ENCODE measurements at places on chromosomes 5 and 9. TPM values are rescaled to one million over a fixed set of nuclear protein-coding genes. Genes with fewer than 3 reads are reported as not detected.
A peak's percentile ranks its signal among the peaks of the same experiment; 100 is the strongest.

PHF24 gene
- total RNA-seq: not detected

OTULINL gene
- total RNA-seq: 59.6 TPM

LYSMD3 gene
- 19.0 TPM for total RNA-seq

PCDHGB1 gene
- total RNA-seq: not detected

LCN2 gene
- not detected for total RNA-seq

CLIC3 gene
- 3.6 TPM for total RNA-seq

C9orf153 gene
- total RNA-seq: 0.34 TPM

GRCh38 chr9:18492612-18493011, 18.7 kb downstream of the ADAMTSL1 start:
- H3K27me3 ChIP-seq: no peaks in the 10 kb centered on the region
- DNase-seq: no peak
- H3K36me3 ChIP-seq: no peaks in the 10 kb centered on the region
- H3K4me1 ChIP-seq: no peaks in the 10 kb centered on the region
- H3K27ac ChIP-seq: no peak overlapping the region
- H3K4me3 ChIP-seq: no peak overlapping the region

DNA sequence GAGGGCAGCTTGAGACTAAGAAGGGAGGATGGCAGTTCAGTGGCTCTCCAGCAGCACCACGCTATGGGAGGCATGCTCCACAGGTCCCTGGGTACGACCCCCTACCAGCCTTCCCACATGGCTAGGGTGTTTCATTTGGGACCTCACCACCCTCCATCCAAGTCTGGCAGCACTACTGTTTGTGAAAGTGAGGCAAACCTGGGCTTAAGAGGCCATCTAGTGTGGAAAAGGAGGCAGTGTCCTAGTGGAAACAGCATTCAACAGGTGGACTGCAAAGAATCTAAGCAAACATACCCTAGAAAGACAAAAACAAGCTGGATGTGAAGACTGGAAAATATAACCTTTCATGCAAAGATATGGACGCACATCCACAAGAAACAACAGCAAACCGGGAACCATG, 4.8 kb upstream of the C5orf47 start:
- H3K36me3 ChIP-seq: no peaks in the 10 kb centered on the region
- H3K27me3 ChIP-seq: peaks cover 9% of the 10 kb centered on the region
- no peak for DNase-seq
- H3K27ac ChIP-seq: no peak overlapping the region
- no peaks in the 10 kb centered on the region for H3K4me1 ChIP-seq

DNA sequence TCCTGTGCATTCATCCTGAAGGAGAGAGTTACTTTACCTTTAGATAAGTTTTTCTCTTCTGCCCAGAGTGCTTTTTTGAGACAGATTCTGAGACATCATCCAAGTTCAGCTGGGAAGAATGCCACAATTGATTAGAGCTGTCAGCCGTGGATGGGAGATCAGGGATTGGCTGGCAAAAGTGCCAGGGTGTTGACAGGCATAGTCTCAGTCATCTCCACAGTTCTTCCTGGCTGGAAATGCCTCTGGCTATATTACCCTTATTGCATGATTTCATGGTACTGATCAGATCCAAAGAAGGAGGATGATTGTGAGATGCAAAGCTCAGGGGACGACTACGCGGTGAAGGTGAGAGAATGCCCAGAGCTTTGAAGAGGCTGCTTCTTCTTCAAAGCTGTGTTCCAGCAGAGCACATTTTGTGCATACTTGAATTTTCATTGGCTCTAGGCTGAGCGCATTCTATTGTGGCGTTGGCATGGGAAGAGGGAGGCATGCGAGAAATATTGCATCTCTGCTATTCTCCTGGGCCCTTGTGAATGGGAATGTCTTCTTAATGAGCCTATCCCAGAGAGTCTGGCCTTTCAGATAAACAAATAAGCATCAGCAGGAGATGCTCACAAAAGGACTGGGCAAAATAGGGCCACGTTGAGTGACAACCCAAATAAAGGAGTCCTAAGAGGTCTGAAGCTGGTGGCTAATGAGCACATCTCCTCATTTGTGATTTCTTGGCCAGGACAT, 82.1 kb downstream of the GRIA1 start:
- no peaks in the 10 kb centered on the region for H3K27me3 ChIP-seq

- no peaks in the 10 kb centered on the region for H3K27me3 ChIP-seq
- H3K4me1 ChIP-seq: peaks cover 47% of the 10 kb centered on the region
- no peak for DNase-seq
- no peak overlapping the region for H3K4me3 ChIP-seq
- H3K27ac ChIP-seq: no peak overlapping the region
Measured at GRCh38 chr5:78287833-78288232, 6.7 kb downstream of the AP3B1 start.

GRCh38 chr9:87601176-87601575, 103.5 kb downstream of the DAPK1 start:
- H3K4me3 ChIP-seq: no peak overlapping the region
- no peak overlapping the region for H3K27ac ChIP-seq
- peaks cover 10% of the 10 kb centered on the region for H3K4me1 ChIP-seq
- H3K36me3 ChIP-seq: no peaks in the 10 kb centered on the region
- DNase-seq: no peak
- peaks cover 11% of the 10 kb centered on the region for H3K27me3 ChIP-seq

- H3K36me3 ChIP-seq: peaks cover 4% of the 10 kb centered on the region
- no peak overlapping the region for H3K4me3 ChIP-seq
- no peak for DNase-seq
- H3K27me3 ChIP-seq: no peaks in the 10 kb centered on the region
- no peak overlapping the region for H3K27ac ChIP-seq
Measured at GRCh38 chr5:43096916-43097315, 23.8 kb upstream of the ZNF131 start.

- no peaks in the 10 kb centered on the region for H3K27me3 ChIP-seq
- no peak for DNase-seq
- no peak overlapping the region for H3K4me3 ChIP-seq
- H3K4me1 ChIP-seq: no peaks in the 10 kb centered on the region
Measured at GRCh38 chr5:24693609-24694008, 48.8 kb upstream of the CDH10 start.

- peak overlapping the region; percentile 83 for H3K27ac ChIP-seq
- H3K36me3 ChIP-seq: peaks cover 4% of the 10 kb centered on the region
- peaks cover 50% of the 10 kb centered on the region for H3K4me1 ChIP-seq
- peak overlapping the region; percentile 72 for H3K4me3 ChIP-seq
Measured at GRCh38 chr9:133701321-133701980, 36.7 kb downstream of the SARDH start.

DNA sequence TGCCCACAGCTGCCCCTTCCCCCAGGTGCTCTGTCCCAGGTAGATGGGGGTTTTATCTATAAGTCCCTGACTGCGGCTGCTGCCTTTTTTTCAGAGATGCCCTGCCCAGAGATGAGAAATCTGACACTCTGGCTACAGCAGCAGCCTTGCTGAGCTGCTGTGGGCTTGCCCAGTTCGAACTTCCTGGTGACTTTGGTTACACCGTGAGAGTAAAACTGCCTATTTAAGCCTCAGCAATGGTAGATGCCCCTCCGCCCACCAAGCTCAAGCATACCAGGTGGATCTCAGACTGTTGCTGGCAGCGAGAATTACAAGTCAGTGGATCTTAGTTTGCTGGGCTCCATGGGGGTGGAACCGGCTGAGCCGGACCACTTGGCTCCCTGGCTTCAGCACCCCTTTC, 56.8 kb downstream of the MINAR2 start:
- H3K27ac ChIP-seq: no peak overlapping the region
- no peaks in the 10 kb centered on the region for H3K4me1 ChIP-seq
- no peak overlapping the region for H3K4me3 ChIP-seq
- H3K36me3 ChIP-seq: no peaks in the 10 kb centered on the region

- H3K36me3 ChIP-seq: no peaks in the 10 kb centered on the region
- no peaks in the 10 kb centered on the region for H3K27me3 ChIP-seq
- H3K4me1 ChIP-seq: no peaks in the 10 kb centered on the region
- DNase-seq: no peak
- H3K27ac ChIP-seq: no peak overlapping the region
Measured at GRCh38 chr5:116439905-116440304, 134.7 kb downstream of the SEMA6A start.

DNA sequence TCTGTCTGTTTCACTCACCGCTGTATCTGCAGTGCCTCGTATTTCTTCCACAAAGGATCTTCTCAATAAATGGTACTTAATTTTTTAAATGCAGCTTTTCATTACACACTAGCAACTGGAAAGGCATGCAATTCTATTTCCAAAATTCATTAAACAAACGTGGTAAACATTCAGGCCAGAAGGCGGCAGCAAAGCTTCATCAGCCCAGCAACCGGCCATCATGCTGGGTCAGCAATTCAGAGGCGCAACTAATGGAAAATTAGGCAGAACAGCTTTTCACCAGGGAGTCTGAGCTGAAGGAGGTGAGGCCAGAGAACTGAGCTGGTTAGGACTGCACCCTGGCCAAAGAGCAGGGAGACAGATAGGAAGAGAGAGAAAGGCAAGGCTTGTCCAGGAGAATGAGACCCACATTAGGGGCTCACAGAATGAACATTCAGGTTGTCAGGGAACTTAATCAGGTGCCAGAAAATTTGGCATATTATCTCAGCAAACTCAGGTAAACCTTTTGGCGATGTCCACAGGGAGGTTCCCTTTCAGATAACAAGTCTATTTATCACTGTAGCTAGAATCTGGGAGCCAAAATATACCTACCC, 17.7 kb upstream of the RNF180 start:
- H3K36me3 ChIP-seq: no peaks in the 10 kb centered on the region
- H3K4me1 ChIP-seq: no peaks in the 10 kb centered on the region
- no peak overlapping the region for H3K4me3 ChIP-seq
- no peak for DNase-seq

DNA sequence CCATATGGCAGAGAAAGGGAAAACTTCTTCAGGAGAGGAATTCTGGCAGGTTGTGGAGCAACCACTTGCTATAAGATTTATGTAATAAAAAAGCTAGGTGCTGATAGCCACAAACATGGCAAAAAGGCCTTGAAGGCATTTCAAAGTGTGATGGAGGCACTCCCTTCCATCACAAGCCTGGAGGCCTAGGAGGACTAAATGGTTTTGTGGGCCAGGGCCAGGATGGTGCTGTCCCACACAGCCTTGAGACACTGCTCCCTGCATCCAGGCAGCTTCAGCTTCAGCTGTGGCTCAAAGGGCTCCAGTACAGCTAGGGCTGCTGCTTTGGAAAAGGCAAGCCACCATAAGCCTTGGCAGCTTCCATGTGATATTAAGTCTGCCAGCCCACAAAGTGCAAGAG, 632.8 kb downstream of the BRINP1 start:
- no peak for DNase-seq
- H3K27ac ChIP-seq: no peak overlapping the region
- no peak overlapping the region for H3K4me3 ChIP-seq
- no peaks in the 10 kb centered on the region for H3K4me1 ChIP-seq
- no peaks in the 10 kb centered on the region for H3K27me3 ChIP-seq
- no peaks in the 10 kb centered on the region for H3K36me3 ChIP-seq

DNA sequence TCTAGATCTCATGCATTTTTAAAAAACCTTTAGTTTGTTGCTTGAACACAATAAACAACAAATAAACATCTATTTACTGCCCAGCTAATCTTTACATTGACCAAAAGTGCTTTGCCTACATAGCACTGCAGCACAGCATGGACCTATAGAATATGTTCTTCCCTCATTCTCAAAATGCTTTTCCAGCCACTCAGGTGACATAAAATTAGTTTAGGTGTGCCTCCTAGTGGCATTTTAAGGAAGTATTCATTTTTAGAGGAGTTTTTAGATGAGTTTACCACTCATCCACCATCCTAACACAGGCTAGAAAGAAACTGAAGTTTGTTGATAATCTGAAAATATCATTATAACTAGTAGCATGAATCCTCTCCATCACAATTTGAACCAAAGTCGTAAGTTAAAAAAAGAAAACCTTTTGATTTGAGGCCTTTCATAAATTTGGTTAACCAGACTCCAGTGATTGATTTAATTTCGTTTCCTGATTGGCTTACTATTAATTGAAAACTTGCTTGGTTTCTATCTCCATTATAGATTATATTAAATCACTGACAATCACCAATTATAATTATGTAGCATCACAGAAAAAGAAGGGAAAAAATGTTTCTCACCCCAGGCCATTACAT, 12.6 kb downstream of the PLGRKT start:
- no peak overlapping the region for H3K27ac ChIP-seq
- no peaks in the 10 kb centered on the region for H3K4me1 ChIP-seq
- no peaks in the 10 kb centered on the region for H3K27me3 ChIP-seq
- no peak overlapping the region for H3K4me3 ChIP-seq
- H3K36me3 ChIP-seq: peaks cover 3% of the 10 kb centered on the region

DNA sequence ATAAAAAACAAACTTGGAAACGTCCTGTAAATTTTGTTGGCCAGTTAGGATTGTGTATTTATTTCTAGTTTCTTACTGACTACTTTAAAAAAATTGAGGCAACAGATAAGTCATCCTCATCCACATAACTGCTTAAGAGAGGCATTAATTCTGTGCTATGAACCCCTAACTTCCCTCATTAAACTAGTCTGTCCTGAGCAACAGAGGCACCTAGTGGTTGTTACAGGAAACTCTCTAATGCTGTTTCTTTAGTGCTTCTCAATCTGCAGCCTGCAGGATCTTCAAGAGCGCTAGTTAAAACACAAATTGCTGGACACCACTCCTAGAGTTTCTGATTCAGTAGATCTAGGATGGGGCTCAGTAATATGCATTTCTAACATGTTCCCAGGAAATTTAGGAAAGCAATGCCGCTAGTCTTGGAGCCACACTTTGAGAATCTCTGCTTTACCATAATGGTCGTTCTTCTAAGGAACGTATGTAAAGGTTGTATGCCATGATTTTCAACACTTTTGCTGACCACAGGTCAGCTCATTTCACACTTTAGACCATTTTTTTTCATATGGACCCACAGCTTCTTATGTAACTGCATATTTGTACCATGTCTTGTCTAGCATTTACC, 410.1 kb upstream of the SMARCA2 start:
- H3K36me3 ChIP-seq: no peaks in the 10 kb centered on the region
- H3K27me3 ChIP-seq: peaks cover 3% of the 10 kb centered on the region
- no peak for DNase-seq
- H3K4me3 ChIP-seq: no peak overlapping the region
- H3K27ac ChIP-seq: no peak overlapping the region

- H3K4me1 ChIP-seq: no peaks in the 10 kb centered on the region
- no peaks in the 10 kb centered on the region for H3K27me3 ChIP-seq
- no peaks in the 10 kb centered on the region for H3K36me3 ChIP-seq
- DNase-seq: no peak
- H3K27ac ChIP-seq: no peak overlapping the region
Measured at GRCh38 chr5:89457411-89458331, 574.7 kb upstream of the MEF2C start.

- H3K27ac ChIP-seq: no peak overlapping the region
- H3K4me1 ChIP-seq: no peaks in the 10 kb centered on the region
- H3K4me3 ChIP-seq: no peak overlapping the region
Measured at GRCh38 chr5:87579678-87580077, 166.9 kb upstream of the CCNH start.

- H3K4me3 ChIP-seq: no peak overlapping the region
- no peaks in the 10 kb centered on the region for H3K27me3 ChIP-seq
- H3K4me1 ChIP-seq: peaks cover 16% of the 10 kb centered on the region
- H3K36me3 ChIP-seq: peaks cover 8% of the 10 kb centered on the region
Measured at GRCh38 chr9:112545237-112545636, 58.6 kb downstream of the KIAA1958 start.

DNA sequence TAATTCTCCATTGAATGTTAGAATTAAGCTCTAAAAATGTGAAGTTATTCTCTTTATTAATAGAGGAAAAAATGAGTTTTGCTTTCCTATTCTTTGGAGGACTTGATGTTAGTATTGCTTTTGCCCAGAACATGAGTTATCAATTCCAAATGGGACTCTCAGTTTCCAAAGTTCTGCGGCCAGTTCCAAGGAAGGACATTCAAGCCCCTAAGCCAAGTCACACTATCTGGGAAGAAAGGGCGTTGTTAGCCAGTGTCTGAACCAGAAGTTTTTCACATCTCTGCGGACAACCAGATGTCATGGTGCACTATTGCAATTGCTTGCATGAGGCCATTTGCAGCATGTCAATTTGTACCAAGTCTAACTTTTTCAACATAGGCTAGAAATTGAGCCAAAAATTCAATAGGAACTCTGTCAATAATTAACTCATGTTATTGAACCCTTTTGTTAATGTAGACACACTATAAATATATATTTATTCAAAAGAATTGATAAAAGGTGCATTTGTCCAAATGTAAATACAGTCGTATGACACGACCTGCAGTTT, 183.3 kb upstream of the PIK3R1 start:
- DNase-seq: no peak
